H9 (cell line): ENCODE measurements at places on chromosomes 4 and X.
A peak's percentile ranks its signal among the peaks of the same experiment; 100 is the strongest.

- no peak for DNase-seq
These were observed 45.4 kb upstream of the XK start for GRCh38 chrX:37640142-37640541.

DNA sequence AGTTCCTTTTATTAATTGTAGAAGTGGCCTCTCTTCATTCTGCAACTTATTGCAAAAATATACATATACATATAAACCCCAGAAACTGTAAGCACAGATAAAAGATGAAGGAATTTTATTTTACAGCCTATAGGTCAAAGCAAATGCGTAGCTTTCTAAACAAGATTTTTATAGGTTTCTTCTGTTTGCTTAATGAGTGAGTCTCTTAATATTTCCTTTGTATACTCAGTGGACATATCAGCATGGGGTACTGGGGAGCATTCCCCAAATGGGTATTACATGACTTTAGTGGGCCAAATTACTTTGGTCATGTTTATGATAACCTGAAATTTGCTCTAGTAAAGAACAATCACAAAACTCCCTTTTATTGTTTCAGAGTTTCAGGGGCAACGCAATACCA is 1698.6 kb upstream of the IGFBP7 start:
- no peak for DNase-seq

- no peak for DNase-seq
These were observed 126.5 kb downstream of the REELD1 start for GRCh38 chr4:146340798-146341197.

- no peak for DNase-seq
These were observed 201.9 kb downstream of the ADGRA3 start for GRCh38 chr4:22313976-22314375.

GRCh38 chrX:23736030-23736429 is 7.0 kb downstream of the ACOT9 start:
- DNase-seq: no peak

DNA sequence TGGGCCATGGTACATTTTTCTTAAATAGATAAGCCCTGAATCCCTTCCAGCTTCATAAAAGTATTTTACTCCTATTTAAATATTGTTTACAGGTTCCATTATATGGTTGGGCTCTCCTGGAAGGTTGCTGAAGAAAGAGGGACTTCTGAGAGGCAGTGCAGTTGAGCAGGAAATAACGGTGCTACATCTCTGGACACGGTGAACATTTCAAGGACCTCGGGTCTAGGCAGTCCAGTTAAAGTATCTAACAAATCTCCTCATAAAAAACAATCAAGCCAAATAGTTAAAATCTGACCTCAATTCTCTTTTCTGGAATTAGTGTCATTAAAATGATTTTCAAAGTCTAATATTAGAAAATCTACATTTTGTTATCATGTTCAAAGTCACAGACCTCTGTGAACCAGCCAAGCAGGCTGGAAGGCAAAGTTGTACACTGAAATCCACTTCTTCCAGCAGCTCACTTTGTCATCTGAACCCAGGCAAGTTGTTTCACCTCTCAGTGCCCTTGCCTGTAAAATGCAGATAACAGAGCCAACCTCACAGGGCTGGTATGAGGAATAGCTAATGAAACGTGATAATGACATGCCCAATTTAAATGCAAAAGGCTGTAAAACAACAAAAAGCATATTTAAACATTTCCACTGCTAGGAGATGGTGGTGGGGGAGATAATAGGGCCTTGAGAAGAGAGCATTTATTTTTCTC is 267.0 kb upstream of the KLF3 start:
- DNase-seq: no peak

DNA sequence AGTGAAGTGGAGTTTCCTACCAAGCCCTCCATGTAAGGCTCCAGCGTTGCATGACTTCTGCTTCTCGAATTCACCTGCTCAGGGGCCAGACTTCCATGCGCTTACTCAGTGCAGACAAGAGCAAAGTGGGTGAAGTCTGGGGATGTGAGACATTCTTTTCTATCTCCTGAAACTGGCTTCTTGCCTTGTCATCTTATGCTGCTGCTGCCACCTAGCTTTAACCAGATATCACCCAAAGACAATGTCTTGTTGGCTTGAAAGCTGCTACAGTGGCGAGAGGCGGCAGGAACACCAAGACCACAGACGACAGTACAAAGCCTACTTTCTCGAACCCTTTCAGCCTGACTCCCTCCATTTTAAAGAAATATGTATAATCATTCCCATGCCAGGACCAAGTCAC is 103.6 kb upstream of the ADGRG2 start:
- DNase-seq: peak; percentile 39

DNA sequence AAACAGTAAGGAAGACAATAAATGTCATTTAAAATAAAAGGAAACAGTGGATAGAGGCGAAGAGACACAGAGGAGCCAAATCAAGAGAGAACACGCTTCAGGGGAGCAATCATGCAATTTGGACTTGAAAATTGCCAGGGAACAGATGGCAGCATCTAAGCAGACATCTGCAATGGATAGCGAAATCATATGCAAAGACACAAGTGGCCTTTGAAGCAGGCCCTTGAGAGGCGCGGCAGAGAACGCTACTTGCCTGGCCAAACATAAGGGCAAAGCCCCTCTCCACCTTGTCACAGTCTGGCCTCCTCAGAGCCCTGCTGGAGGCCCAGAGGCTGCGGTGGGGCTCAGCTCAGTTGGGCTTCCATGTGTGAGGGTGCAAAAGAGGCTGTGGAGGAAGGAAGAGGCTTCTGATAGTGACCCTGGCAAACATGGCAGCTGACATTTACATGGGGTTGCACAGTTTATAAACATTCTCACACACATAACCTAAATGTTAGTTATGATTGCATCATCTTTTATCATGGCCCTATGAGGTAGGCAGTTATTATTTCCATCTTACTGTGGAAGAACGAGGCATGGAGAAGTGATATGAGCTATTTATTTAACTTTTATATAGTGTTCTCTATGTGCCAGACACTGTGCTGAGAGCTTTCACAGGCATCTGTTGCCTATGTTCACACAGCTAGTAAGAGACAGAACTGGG is 18.3 kb downstream of the ADGRG4 start:
- DNase-seq: no peak

DNA sequence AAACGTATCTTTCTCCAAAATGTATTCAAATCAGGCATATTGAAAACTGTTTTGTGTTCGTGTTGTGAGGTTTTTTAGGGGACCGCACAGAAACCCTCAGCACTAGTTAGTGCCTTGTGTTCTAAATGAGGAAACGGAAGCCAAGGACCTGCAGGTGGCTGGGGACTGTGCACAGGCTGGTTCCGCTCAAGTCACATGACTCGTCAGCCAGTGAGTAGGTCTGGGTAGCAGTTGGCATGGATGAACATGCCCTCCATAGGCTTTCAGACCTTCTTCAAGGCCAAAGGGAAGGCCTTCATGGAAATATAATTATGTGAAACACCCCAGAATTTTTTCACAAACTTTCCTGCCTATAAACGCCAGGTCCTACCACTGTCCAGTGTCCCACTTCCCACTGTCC is 1.3 kb upstream of the F11 start:
- no peak for DNase-seq

DNA sequence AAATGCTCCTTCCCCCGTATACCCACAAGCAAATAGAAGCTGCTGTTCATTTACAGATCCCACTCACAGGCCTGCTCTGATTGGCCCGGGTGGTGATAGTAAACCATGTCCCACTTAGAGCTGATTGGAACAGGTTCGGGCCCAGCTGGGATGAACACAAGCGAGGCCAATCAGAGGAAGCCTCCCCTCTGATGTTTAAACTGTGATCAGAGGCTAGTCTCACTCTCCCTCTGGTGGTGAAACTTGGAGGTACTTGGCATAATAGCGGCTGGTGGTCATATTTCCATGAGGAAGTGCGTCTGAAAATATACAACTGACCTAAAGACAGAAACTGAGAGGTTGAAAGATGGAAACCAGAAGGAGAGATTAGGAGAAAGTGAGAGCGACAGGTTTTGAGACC is 51.5 kb upstream of the TRPC3 start:
- peak; percentile 82 for DNase-seq

DNA sequence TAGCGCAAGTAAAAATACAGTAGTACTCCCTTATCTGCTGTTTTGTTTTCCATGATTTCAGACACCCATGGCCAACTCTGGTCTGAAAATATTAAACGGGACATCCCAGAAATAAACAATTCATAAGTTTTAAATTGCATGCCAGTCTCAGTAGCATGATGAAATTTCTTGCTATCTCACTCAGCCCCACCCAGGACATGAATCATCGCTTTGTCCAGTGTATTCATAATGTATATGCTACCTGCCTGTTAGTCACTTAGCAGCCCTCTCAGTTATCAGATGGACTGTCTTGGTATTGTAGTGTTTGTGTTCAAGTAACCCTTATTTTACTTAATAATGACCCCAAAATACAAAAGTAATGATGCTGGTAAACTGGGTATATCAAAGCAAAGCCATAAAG is 158.2 kb upstream of the DDIT4L start:
- DNase-seq: no peak

DNA sequence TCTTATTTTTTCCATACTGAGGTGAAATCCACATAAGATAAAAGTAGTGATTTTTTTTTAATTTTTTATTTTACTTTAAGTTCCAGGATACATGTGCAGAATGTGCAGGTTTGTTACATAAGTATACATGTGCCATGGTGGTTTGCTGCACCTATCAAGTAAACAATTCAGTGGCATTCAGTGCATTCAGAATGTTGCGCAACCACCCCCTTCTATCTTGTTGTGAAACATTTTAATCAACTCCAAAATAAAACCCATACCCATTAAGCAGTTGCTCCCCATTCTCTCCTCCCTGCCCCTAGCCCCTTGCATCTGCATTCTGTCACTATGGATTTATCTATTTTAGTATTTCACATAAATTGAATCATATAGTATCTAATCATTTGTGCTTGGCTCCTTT is 121.2 kb downstream of the KLHL13 start:
- DNase-seq: no peak

DNA sequence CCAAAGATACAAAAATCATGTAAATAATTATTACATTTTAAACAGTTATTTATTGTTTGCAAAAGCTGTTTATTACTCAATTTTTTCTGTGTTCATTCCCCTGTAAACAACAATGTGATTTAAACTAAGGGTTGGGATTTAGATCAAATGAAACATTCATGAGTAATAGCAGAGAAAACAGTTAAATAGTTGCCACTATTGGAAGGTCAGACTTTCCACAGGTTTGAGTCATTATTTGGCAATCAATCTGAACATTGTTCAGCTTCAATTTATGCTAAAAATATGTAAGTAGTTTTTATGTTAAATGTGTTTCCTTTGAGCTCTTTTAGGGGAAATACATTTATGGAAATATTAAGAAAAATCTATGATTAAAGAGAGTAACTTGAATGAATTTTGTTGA is 144.9 kb downstream of the STIM2 start:
- no peak for DNase-seq

DNA sequence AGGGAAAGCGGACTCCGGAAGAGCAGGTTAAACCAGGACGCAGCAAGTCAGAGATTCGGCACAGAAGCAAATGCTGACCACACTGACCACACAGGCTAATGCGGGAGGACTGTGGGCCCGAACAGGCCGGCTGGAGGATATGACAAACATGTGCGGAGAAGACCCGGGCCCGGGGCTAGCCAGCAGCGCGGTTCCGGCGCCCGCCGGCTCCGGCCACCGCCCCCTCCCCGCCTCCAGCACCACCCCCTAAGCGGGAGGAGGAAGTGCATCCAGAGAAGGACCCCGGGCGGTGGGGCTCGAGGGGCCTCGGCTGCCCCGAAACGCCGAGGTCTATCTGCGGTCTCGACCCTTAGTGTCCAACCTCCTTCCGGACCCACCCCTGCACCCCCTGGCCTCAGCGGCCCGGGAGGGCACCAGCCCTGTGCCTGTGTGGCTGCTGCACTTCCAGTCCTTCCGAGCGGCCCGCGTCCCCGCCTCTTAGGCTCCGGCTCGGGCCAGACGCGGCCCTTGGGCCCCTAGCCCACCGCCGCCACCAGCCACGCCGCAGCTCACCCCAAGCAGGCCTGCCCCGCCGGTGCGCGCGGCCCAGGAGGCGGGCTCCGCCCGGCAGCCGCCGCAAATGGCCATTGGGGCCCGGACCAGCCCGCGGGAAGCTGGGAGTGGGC is 2.1 kb downstream of the ELOVL6 start:
- DNase-seq: peak; percentile 72

GRCh38 chr4:111228874-111229273 is 606.0 kb upstream of the PITX2 start:
- no peak for DNase-seq
